BJ (cell line): ENCODE measurements at places on chromosomes 5 and 9.

DNA sequence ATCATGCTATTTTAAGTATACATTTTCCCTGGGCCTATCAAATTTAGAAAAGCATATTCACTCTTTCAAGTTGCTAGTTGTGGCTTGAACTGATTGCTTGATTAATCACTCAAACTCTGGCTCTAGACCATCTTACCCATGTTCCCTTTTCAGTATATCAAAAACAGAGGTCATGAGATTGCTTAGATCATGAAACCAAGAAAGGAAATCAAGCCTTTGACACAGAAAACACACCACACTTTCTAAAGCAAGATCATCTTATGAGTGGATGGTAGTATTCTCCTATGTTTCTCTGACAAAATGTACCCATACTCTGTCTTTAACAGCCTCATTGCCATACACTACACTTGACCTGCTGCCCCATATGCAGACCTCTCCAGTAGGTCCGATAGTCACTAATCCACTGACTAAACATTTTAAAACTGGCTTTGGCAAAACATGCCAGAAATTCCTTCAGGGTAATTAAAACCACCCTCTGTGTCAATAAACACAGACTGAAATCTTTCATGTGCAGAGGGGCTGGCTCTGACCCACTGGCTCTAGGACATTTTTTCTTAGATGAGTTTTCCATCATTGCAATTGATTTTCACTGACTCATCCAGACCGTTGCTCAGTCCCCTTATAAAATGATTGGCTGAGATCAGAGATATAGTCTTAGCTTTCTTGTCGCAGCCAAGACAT is 18.2 kb downstream of the PPP2R2B start:
- DNase-seq: peak; percentile 24

- peak; percentile 47 for DNase-seq
Measured at GRCh38 chr5:173016598-173017046, 33.1 kb downstream of the ATP6V0E1 start.

- DNase-seq: no peak
Measured at GRCh38 chr5:15914638-15915037, 265.0 kb downstream of the MARCHF11 start.

GRCh38 chr5:109868737-109869136 is 179.0 kb downstream of the MAN2A1 start:
- DNase-seq: no peak

GRCh38 chr9:81868145-81868544 is 60.1 kb upstream of the SPATA31D4 start:
- no peak for DNase-seq
